Hematopoietic multipotent progenitor cell treated with erythropoietin and hydrocortisone succinate and interleukin-3 and kit ligand, for 15 days (in vitro differentiated cells): ENCODE measurements at places on chromosomes 5 and 9.

DNA sequence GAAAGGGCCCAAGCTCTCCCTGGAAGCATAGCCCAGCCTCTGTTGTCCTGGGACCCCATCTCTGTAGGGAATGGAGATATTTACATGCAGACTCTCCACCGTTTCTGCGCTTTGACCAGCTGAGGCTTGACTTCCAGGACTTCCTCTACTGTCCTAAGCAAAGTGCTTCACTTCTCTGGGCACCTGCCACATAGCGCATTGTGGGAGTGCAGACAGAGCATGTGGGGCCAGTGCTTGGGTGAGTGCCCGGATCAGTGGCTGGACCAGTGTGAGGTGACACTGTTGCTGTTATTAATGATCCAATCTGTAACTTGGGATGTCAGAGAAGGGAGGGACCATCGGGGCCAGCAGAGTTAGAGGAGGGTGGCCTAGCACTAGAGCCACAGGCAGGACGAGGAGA, 10.5 kb downstream of the CXCL14 start:
- no peak for DNase-seq

- no peak for DNase-seq
These were observed 4.8 kb upstream of the RFESD start for GRCh38 chr5:95641741-95642220.

- no peak for DNase-seq
These were observed 60.6 kb downstream of the HSD17B3 start for GRCh38 chr9:96241391-96241809.

DNA sequence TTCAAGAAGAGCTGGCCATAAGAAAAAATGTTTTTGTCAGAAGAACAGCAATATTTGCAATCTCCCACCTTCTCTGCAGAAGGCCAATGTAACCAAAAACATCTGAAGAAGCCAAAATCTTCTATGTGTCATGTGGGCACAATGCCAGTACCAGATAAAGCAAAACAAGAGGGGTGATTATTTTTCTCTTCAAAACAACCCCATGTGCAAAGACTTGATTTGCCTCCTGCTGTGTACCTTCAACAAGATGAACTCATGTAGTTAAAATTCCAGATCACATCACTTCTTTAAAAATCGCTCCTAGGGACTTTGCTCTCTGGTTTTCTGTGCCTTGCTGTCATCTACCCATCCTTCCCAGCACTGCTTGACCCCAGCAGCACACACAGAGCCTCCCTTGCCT, 134.0 kb upstream of the MAP3K1 start:
- no peak for DNase-seq

DNA sequence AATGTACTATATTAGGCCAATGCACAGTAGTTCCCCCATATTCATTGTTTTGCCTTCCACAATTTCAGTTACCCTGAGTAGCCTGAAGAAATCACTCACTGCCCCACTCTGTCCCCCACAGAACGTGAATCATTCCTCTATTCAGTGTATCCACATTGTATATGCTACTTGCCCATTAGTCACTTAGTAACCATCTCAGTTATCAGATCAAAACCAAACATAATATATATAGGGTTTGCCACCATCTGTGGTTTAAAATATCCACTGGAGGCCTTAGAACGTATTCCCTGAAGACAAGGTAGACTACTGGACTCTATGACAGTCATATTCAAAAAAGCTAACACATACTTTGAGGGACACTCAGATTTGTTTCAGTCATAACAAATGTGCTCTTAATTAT, 465.7 kb upstream of the RGMB start:
- DNase-seq: no peak
